Caki2 (cell line): ENCODE measurements at places on chromosomes 4 and X. TPM values are rescaled to one million over a fixed set of nuclear protein-coding genes. Genes with fewer than 3 reads are reported as not detected.

- peak; percentile 38 for DNase-seq
These were observed 4.8 kb downstream of the SOWAHD start for GRCh38 chrX:119763181-119763580.

- no peak for DNase-seq
These were observed 294.0 kb downstream of the CAMK2D start for GRCh38 chr4:113467581-113467980.

GRCh38 chr4:1367936-1368289 lies 20.9 kb downstream of the UVSSA start:
- DNase-seq: no peak

- no peak for DNase-seq
These were observed 202.0 kb downstream of the SLC4A4 start for GRCh38 chr4:71540749-71541269.

MFAP3L gene
- total RNA-seq: 1.9 TPM in 2 replicates

GRCh38 chrX:50818986-50819385 lies 5.0 kb upstream of the SHROOM4 start:
- DNase-seq: no peak

PPP2R3B gene
- total RNA-seq: 15.4 and 16.3 TPM in 2 replicates

GRCh38 chr4:177225605-177226004 lies 84.1 kb upstream of the NEIL3 start:
- no peak for DNase-seq

GRCh38 chr4:16685536-16685935 lies 212.9 kb downstream of the LDB2 start:
- DNase-seq: no peak

GC gene
- not detected in 2 replicates for total RNA-seq

- peak; percentile 6 for DNase-seq
These were observed 1548.7 kb downstream of the PCDH7 start for GRCh38 chr4:32268863-32269262.

- DNase-seq: no peak
These were observed 555 bp downstream of the CFI start for GRCh38 chr4:109801099-109801789.

- DNase-seq: no peak
These were observed 53.2 kb upstream of the ATXN3L start for GRCh38 chrX:13373027-13373426.

GRCh38 chr4:23135792-23136645 lies 443.3 kb downstream of the GBA3 start:
- peak; percentile 32 for DNase-seq

GRCh38 chrX:24153178-24153795 lies 3.8 kb downstream of the ZFX start:
- DNase-seq: peak; percentile 21
